Cardiac muscle cell (in vitro differentiated cells and primary cell): ENCODE measurements at places on chromosomes 12 and 14. TPM values are rescaled to one million over a fixed set of nuclear protein-coding genes. Genes with fewer than 3 reads are reported as not detected.

The SPX gene
- 1.5 and 3.0 TPM in 2 replicates for total RNA-seq

The FIGNL2 gene
- 10.5 and 14.1 TPM in 2 replicates for total RNA-seq

The ARHGAP9 gene
- total RNA-seq = 0.07 and 2.3 TPM in 2 replicates

The GPR84 gene
- 0.09 TPM in 1 of 2 replicates, not detected in the other for total RNA-seq

The KRT77 gene
- not detected in 2 replicates for total RNA-seq

The TAS2R10 gene
- 1.2 and 1.9 TPM in 2 replicates for total RNA-seq

- no peaks in the 10 kb centered on the region for H3K27me3 ChIP-seq
- no peak for DNase-seq
- no peak overlapping the region for H3K27ac ChIP-seq
- no peaks in the 10 kb centered on the region for H3K36me3 ChIP-seq
These were observed 270.0 kb upstream of the NAV3 start for GRCh38 chr12:77560714-77561113.

DNA sequence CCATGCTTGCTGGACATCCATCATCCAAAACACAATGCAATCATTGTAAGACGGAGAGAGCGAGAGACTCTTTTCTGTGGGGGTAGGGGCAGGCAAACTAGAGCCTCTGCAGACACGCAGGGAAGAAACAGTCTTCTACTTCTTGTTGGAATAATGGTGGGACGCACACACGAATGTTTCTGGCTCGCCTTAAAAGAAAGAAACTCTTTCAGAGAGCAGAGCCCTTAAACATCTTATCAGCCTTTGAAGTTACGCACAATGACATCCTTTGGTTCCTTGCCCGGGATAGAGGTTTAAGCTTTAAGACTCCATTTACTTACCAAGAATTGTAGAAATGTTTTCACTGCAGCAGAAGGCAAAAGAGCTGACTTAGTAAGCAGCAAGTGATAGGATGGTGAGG is 133.8 kb upstream of the FOXN3 start:
- no peak for DNase-seq
- H3K4me3 ChIP-seq = no peak overlapping the region
- no peaks in the 10 kb centered on the region for H3K4me1 ChIP-seq
- H3K27me3 ChIP-seq = no peaks in the 10 kb centered on the region
- H3K36me3 ChIP-seq = no peaks in the 10 kb centered on the region

- H3K27me3 ChIP-seq = no peaks in the 10 kb centered on the region
- DNase-seq = no peak
- no peak overlapping the region for H3K4me3 ChIP-seq
- no peak overlapping the region for H3K27ac ChIP-seq
- H3K4me1 ChIP-seq = no peaks in the 10 kb centered on the region
- no peaks in the 10 kb centered on the region for H3K36me3 ChIP-seq
These were observed 24.4 kb upstream of the PTPRQ start for GRCh38 chr12:80419644-80420043.

- peak; percentile 4 for DNase-seq
- no peaks in the 10 kb centered on the region for H3K36me3 ChIP-seq
- H3K4me3 ChIP-seq = no peak overlapping the region
- H3K27ac ChIP-seq = peak overlapping the region; percentile 97
- H3K27me3 ChIP-seq = no peaks in the 10 kb centered on the region
- H3K4me1 ChIP-seq = peaks cover 79% of the 10 kb centered on the region
These were observed 5.6 kb upstream of the C14orf180 start for GRCh38 chr14:104573930-104574329.

GRCh38 chr12:18135086-18135485 is 45.1 kb upstream of the RERGL start:
- no peak for DNase-seq
- H3K27me3 ChIP-seq = no peaks in the 10 kb centered on the region
- H3K36me3 ChIP-seq = no peaks in the 10 kb centered on the region
- H3K4me1 ChIP-seq = no peaks in the 10 kb centered on the region
- H3K4me3 ChIP-seq = no peak overlapping the region
- no peak overlapping the region for H3K27ac ChIP-seq

- no peaks in the 10 kb centered on the region for H3K36me3 ChIP-seq
- H3K27me3 ChIP-seq = no peaks in the 10 kb centered on the region
- no peak overlapping the region for H3K4me3 ChIP-seq
- H3K4me1 ChIP-seq = peaks cover 67% of the 10 kb centered on the region
- peak overlapping the region; percentile 80 for H3K27ac ChIP-seq
These were observed 138.9 kb downstream of the TSPAN9 start for GRCh38 chr12:3216097-3216496.

DNA sequence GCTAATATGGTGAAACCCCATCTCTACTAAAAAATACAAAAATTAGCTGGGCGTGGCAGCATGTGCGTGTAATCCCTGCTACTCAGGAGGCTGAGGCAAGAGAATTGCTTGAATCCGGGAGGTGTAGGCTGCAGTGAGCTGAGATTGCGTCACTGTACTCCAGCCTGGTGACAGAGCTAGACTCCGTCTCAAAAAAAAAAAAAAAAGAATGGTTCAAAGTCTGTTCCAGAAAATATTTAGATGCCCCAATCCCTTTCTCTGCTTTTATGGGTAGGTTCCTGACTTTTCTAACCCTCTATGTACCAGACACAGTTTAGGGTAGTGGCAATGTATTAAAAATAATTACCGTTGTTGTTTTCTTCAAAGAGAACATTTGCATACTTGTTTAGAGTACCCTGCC is 161.4 kb downstream of the STXBP6 start:
- no peak overlapping the region for H3K4me3 ChIP-seq
- H3K36me3 ChIP-seq = no peaks in the 10 kb centered on the region
- no peaks in the 10 kb centered on the region for H3K4me1 ChIP-seq
- H3K27me3 ChIP-seq = no peaks in the 10 kb centered on the region
- no peak overlapping the region for H3K27ac ChIP-seq

- H3K4me1 ChIP-seq = no peaks in the 10 kb centered on the region
- no peak for DNase-seq
- no peaks in the 10 kb centered on the region for H3K27me3 ChIP-seq
These were observed 38.8 kb downstream of the IFT43 start for GRCh38 chr14:76024211-76024907.

- no peak overlapping the region for H3K27ac ChIP-seq
- no peaks in the 10 kb centered on the region for H3K27me3 ChIP-seq
- no peaks in the 10 kb centered on the region for H3K36me3 ChIP-seq
- no peak for DNase-seq
These were observed 62.0 kb upstream of the BCL11B start for GRCh38 chr14:99333841-99334635.

- no peak overlapping the region for H3K4me3 ChIP-seq
- DNase-seq = no peak
- H3K36me3 ChIP-seq = no peaks in the 10 kb centered on the region
- peaks cover 3% of the 10 kb centered on the region for H3K4me1 ChIP-seq
These were observed 437.2 kb downstream of the PCNX1 start for GRCh38 chr14:71344506-71344905.

- H3K36me3 ChIP-seq = no peaks in the 10 kb centered on the region
- DNase-seq = no peak
- no peak overlapping the region for H3K27ac ChIP-seq
- no peaks in the 10 kb centered on the region for H3K4me1 ChIP-seq
These were observed 247.1 kb upstream of the SRRM4 start for GRCh38 chr12:118734266-118734665.

GRCh38 chr14:75969126-75969525 is 12.7 kb downstream of the TGFB3 start:
- H3K4me1 ChIP-seq = peaks cover 16% of the 10 kb centered on the region
- H3K36me3 ChIP-seq = no peaks in the 10 kb centered on the region
- DNase-seq = no peak
- H3K4me3 ChIP-seq = no peak overlapping the region
- H3K27ac ChIP-seq = no peak overlapping the region

- H3K36me3 ChIP-seq = no peaks in the 10 kb centered on the region
- H3K27ac ChIP-seq = no peak overlapping the region
- DNase-seq = no peak
- H3K4me1 ChIP-seq = no peaks in the 10 kb centered on the region
These were observed 81.7 kb downstream of the RIN3 start for GRCh38 chr14:92595267-92595666.

- H3K27me3 ChIP-seq = no peaks in the 10 kb centered on the region
- peaks cover 4% of the 10 kb centered on the region for H3K36me3 ChIP-seq
- peak overlapping the region; percentile 55 for H3K4me3 ChIP-seq
- H3K27ac ChIP-seq = no peak overlapping the region
- peaks cover 6% of the 10 kb centered on the region for H3K4me1 ChIP-seq
These were observed 1.8 kb downstream of the MSRB3 start for GRCh38 chr12:65280306-65280705.

- no peak overlapping the region for H3K4me3 ChIP-seq
- no peak overlapping the region for H3K27ac ChIP-seq
- no peak for DNase-seq
These were observed 32.7 kb downstream of the CFAP54 start for GRCh38 chr12:96521895-96522682.

DNA sequence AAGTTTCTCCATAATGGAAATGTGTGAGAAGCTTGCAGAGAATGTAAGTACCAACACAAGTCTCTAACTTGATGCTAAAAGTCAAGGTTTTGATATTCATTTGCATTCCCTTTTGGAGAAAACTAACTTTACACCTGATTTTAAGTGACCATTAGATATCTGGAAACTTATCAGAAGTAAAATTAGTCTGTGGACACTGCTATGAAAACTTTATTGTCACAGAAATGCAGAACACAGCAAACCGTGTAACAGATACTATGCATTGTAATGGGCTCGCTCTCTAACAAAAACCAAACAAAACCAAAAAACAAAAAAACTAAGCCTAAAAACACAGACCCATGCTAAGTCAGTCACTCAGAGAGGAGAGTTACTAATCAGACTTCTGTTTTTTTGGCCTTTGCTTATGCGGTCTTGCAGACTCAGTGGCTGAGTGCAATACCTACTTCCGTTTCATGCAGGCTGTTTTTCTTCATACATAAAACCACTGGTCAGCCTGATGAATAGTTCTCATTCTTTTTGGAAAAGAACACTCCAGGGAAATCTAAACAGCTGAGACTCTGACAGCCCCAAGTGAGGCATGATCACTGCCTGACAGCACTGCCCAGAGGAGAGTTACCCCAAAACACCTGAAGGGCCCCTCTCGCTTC is 35.7 kb downstream of the NRDE2 start:
- H3K27ac ChIP-seq = no peak overlapping the region
- DNase-seq = no peak
- H3K4me3 ChIP-seq = no peak overlapping the region
- H3K4me1 ChIP-seq = no peaks in the 10 kb centered on the region

- no peak for DNase-seq
- H3K4me3 ChIP-seq = no peak overlapping the region
- H3K27me3 ChIP-seq = no peaks in the 10 kb centered on the region
- H3K36me3 ChIP-seq = no peaks in the 10 kb centered on the region
- peaks cover 12% of the 10 kb centered on the region for H3K4me1 ChIP-seq
These were observed 207.3 kb downstream of the TTC7B start for GRCh38 chr14:90608929-90609341.

GRCh38 chr12:112183141-112184021 is 58.0 kb downstream of the TRAFD1 start:
- no peak overlapping the region for H3K4me3 ChIP-seq
- H3K27ac ChIP-seq = no peak overlapping the region
- H3K4me1 ChIP-seq = no peaks in the 10 kb centered on the region

GRCh38 chr12:29463198-29463597 is 34.3 kb downstream of the OVCH1 start:
- no peak overlapping the region for H3K27ac ChIP-seq
- H3K4me1 ChIP-seq = no peaks in the 10 kb centered on the region
- no peak for DNase-seq
- no peaks in the 10 kb centered on the region for H3K27me3 ChIP-seq

GRCh38 chr14:102164965-102165364 is 25.3 kb downstream of the WDR20 start:
- no peak for DNase-seq
- no peak overlapping the region for H3K27ac ChIP-seq
- H3K4me1 ChIP-seq = peaks cover 19% of the 10 kb centered on the region
- no peaks in the 10 kb centered on the region for H3K36me3 ChIP-seq

DNA sequence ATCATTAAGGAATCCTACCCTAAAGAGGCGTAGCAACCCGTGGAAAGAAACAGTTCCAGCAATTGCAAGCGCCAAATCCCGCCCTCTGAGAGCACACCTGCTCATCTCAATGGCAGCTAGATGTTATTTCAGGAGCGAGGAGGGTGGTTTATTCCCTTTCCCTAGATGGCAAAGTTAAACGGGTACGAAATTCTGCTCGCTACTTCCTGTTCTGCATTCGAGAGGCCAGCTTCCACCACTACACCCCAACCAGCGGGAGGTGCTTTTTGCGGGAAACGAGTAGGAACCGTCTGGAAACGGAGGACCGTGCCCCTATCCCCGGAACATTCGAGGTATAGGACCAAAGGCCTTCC is 536 bp downstream of the VPS29 start:
- H3K27me3 ChIP-seq = no peaks in the 10 kb centered on the region
- peak overlapping the region; percentile 82 for H3K4me3 ChIP-seq
- peak overlapping the region; percentile 90 for H3K27ac ChIP-seq
- H3K4me1 ChIP-seq = peaks cover 9% of the 10 kb centered on the region
- H3K36me3 ChIP-seq = peaks cover 2% of the 10 kb centered on the region
- DNase-seq = peak; percentile 42

DNA sequence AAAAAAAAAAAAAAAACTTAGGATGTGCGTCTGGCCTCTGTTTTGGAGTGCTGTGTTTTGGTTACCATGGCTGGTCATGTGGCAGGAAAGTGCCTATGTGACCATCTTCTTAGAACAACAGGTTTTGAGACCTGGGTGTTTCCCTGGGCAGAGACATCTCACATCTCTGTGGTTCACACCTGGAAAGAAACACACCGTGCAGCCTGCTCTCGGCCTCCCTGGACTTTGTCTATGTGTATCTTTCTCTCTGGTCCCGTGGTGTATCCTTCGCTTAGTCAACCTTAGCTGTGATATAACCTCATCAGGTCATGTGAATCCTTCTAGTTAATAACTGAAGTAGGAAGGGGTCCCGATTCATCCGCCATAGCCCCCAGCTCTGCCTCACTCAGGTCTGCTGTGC is 22.6 kb downstream of the ACADS start:
- H3K27ac ChIP-seq = no peak overlapping the region
- no peaks in the 10 kb centered on the region for H3K27me3 ChIP-seq
- no peak overlapping the region for H3K4me3 ChIP-seq
- DNase-seq = no peak
- H3K4me1 ChIP-seq = no peaks in the 10 kb centered on the region

DNA sequence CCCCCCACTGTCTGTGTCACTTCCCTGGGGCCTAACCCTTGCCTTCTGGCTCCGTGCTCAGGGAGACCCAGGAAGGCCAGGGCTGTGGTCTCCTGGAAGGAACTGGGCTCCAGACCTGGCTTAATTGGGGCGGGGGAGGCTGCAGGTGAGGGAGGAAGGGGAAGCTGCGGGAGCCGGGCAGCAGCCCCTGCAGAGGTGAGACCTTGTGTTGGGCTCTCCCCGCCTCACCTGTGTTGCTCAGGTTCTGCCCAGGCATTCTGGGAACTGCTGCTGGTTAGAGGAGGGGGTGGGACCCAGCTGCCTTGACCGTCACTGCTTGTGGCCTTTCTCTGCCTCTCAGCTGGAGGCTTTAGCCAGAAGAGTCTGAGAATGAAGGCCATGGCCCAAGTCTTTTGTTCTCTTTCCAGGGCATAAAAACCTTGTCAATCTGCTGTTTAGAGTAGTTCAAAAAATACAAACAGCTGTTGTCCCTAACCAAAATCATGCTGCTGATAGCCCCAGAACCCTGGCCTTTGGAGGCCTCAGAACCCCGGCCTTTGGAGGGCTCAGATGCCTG is 247.6 kb downstream of the CHST11 start:
- DNase-seq = no peak
- H3K27ac ChIP-seq = peak overlapping the region; percentile 41
- H3K36me3 ChIP-seq = no peaks in the 10 kb centered on the region
